ENCODE measurements at places on chromosomes 7 and 10.

GRCh38 chr7:157996359-157997079, 591.1 kb downstream of the PTPRN2 start:
- no peak for DNase-seq

DNA sequence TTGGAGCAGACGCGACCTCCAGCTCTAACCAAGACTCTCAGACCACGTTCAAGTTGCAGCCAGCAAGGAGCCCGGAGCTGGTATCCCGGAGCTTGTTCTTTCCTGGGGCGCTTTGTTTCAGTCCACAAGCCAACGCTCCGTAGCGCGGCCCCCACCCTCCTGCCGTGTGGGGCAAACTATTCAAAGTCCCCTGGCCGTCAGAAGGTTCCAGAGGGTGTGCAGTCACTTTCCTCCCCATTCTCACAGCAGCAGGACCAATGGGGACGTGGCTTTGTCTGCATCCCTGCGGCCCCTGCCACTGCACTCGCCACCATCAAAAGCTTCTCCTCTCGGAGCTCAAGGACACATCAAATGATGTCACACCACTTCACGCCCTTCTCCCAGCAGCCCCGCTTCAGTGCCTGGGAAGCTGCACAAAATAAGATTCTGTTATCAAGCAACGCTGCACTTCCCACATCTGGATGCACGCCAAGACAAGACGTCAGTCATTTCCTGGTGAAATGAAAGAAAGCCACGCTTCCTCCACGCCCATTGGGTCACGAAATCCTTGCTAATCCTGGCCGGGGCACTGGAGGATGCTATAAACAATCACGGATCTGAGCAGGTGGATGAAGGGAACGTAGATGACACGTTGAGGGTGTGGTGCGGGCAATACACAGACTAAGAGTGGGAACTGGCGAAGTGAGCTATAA, 348.2 kb downstream of the PTPRN2 start:
- DNase-seq, result no peak

DNA sequence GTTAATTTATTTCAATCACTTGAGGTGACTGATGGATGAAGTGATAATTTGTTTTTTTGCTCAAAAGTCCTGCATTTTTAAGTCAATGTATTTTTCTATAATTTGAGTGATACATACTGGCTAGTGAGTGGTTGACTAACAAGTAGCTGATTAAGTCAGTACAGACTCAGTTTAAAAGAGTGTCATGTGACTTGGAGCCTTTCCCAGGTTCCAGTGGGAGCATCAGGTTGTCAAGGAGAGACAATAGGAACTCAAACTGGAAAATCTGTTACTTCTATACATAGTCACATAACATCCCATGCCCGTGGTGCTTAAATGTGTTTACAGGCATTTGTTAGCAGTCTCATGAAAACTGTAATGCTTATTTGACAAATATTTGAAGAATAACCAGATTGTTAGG, 154.7 kb downstream of the ANK3 start:
- no peak for DNase-seq

DNA sequence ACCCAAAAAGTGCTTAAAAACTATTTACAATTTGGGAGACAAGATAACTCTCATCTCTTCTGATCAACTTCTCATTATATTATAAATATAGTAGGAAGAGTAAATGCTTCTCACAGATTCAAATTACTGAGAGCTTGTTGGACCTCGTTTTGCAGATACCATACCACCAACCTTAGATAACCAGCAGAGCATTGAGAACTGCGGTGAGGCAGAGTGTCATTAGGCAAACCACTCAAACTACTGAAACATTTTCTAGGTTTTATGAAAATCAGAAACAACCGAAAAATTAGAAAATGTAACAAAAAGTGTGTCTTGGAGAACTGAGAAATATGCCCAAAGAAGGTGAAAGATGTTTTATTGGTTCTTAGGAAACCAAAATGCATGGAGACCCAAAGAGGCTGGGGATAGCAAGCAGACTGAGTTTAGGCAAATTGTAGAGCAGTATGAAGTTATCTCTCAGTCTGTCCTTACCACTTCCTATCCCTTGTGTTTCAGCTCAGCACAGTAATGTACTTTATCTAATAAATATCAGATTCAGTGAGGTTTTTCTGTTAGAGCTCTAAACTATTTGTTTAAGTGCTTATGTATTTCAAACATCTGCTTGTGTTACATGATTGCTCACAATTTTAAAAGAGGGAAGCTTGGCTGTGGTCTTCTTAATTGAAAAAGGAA, 77.9 kb downstream of the HECTD2 start:
- DNase-seq, result no peak

DNA sequence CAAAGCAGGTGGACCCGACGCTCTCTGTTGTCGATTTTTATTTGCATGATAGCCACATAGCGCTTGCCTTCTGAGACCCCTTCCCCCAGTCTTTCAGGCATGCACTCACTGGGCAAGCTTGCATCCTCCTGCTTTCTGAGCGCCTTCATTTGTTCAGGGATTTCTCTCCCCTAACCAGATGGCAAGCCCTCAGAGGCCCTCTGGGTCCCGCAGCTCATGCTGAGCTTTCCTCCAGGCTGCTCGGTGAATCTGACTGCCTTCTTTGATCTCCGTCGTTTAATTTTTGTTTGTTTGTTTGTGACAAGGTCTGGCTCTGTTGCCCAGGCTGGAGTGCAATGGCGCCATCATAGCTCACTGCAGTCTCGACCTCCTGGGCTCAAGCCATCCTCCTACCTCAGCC, 58.8 kb downstream of the ITIH5 start:
- no peak for DNase-seq

DNA sequence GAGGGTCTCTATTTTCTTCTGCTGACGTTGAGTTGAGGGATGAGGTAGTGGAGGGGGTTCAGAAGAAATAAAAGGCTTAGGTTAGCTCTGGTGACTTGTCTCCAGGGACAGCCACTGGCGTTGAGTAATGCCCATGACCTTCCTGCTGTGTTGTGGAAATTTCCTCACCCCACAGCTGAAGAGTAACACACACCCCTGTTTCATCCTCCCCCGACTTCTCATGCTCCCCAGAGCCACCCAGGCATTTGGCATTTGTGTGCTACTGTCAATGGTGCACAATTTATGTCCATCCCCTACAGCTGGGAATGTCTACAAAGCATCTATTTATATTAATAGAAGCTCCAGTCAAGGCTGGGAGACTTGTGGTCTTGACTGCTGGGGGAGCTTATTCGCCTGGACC, 4.7 kb upstream of the TMEM72 start:
- DNase-seq, result no peak

DNA sequence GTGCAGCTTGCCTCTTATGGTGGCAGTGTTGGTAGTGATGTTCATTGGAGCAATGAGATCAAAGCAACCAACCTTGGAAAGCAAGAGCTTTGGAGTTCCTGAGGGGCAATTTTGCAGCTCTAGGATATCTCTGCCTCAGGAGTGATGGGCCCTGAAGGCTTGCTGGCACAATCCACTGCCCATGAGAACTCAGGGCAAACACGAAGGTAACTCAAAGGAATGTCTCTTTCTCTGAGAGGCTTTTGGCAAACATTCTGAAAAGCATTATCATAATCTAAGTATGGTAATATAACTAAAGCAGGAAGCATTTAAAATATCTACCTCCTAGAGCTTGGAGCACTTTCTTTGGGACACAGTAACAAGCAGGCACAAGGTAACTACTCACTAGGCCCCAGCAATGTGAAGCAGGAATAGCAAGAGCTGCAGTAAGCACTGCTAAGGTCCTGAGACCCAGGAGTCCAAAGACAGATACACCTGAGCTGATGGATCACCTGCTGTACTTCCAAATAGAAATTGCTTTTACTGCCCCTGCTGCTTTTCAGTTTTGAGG, 103.1 kb downstream of the NRF1 start:
- DNase-seq, result no peak

DNA sequence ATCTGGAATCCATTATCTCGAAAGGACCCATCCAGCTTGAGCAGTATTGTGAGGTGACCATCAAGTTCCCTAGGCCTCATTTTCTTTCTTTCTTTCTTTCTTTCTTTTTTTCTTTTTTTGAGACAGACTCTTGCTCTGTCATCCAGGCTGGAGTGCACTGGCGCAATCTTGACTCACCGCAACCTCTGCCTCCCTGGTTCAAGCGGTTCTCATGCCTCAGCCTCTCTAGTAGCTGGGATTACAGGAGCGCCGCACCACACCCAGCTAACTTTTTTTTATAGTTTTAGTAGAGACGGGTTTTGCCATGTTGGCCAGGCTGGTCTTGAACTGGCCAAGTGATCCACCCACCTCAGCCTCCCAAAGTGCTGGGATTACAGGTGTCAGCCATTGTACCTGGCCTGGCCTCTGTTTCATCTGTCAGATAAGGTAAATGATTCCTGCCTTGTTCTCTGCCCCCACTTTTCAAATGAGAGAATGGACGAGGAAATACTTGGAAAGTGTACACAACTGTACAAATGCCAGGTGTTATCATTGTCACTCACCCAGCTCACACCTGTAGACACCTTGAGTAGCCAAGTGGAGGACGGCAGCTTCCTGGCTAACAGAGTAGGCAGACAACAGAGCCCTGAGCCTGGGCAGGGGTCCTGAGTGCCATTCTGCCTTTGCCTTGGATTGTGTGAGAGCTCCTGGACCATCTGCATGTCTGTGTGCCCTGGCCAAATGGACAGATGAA, 54.1 kb downstream of the HK1 start:
- DNase-seq, result no peak

- DNase-seq, result no peak
These were observed 49.0 kb downstream of the TMEM270 start for GRCh38 chr7:73909996-73910395.

- no peak for DNase-seq
These were observed 187.0 kb upstream of the SLC26A5 start for GRCh38 chr7:103632972-103633371.

DNA sequence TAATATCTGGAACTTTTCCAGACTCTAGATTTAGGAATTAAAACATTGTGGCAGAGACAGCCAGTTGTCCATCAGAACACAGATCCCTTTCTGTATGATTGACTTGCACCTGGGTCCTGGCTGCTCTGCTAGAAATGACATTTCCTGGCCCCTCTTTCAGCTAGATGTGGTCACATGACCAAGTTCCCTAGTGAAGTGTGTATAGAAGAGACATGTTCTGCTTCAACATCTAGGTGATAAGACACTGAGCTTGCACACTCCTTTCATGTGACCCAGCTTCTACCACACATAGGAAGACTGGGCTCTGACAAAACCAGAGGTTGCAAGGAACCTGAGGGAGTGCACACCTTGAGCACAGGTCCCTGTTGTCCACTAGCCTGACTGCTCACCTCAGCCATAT, 22.8 kb upstream of the DYNC1I1 start:
- no peak for DNase-seq

GRCh38 chr7:136617176-136617575, 251.3 kb upstream of the CHRM2 start:
- no peak for DNase-seq

GRCh38 chr7:47739301-47739875, 157.5 kb upstream of the TNS3 start:
- no peak for DNase-seq

DNA sequence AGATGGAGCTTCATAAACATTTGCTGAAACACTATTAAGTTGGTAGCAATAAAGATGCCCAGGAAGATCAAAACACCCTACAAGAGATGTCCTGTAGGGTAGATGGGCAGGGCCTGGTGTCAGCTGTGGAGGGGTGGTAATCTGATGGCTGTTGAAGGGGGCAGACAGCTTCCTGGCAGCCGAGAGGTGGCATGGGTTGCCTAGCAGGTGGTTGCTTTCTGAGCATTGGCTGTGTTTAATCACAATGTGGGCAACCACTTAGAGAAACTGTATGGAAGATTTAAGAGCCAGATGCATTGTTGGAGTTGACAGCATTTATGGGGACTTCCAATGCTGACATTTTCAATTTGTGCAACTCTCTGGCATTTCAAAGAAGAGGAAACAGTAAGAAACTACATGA, 79.9 kb upstream of the SLC26A5 start:
- no peak for DNase-seq

DNA sequence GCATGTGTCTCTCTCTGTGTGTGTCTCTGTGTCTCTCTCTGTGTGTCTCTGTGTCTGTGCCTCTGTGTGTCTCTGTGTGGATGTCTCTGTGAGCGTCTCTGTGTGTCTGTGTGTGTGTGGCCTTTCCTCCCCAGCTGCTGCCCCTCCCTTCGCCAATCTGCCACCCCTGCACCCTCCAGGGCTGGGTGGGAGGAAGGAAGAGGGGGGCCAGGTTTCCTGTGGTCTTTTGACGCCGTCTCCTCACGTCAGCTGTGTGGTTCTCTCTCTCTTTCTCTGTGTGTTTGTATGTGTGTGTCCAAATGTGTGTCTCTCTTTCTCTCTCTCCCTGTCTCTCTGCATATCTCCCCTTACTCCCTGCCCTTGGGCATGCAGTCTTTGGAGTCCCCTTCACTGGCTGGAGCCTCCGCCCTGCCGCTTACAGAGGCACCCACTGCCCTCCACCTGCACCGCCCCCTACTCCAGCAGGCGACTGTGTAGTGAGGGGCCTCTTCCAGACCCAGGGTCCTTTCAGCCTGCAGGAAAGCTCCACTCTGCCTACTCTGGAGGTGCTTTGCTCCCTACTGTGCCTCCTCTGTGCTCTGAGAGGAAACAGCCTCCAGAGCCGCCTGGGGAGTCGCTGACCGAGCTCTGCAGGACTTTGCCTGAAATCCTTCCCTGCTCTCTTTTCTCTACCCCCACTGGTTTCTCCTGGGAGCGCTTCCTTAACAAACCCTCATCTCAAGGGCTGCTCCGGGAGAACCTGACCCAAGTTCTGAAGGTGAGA, 44.2 kb upstream of the C10orf71 start:
- peak; percentile 85 for DNase-seq

GRCh38 chr10:95332666-95333249, 42.0 kb upstream of the PDLIM1 start:
- no peak for DNase-seq

GRCh38 chr10:31395695-31396094, 76.7 kb downstream of the ZEB1 start:
- no peak for DNase-seq

DNA sequence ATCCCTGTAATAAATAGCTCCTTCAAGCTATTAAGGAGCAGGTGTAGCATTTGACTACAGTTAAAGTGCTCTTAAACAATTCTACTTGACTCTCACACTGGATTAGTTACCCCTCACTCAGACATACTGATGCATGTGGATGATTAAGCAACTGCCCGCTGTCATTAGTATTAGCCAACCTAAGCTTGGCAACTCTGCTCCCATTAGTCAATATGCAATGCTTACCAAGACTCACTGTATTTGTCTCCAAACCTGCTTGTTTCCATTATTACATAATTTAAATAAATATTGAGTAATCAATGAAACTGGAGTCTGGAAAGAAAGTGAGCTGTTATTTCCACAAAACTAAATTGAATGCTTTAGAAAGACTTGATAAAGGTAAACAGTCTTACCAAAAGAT, 144.0 kb upstream of the ASAH2 start:
- no peak for DNase-seq

DNA sequence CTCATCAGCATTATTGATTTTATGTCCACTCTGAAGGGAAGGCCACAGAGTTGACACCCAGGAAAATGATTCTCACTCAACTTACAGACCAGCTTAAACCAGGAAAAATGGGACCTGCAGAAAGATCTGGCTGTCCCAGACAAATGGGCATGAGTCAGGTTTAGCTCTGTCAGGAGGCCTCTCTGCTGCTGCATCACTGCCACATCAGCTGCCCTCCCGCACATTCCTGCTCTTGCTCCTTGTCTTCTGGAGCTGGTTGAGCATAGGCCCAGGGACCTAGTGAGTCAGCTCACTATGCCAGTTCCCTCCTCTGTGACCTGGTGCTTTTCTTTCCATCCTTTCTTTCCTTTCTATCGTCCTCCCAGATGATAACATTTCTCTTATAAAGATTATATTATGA, 18.8 kb upstream of the SMNDC1 start:
- no peak for DNase-seq

- DNase-seq, result no peak
These were observed 60.6 kb downstream of the PUS7 start for GRCh38 chr7:105461518-105461917.

Measured in immature natural killer cell (primary cell).